ENCODE measurements at places on chromosomes 16 and 17. TPM values are rescaled to one million over a fixed set of nuclear protein-coding genes. Genes with fewer than 3 reads are reported as not detected.

Gene TEKT5
- not detected for polyA plus RNA-seq

Gene RND2
- polyA plus RNA-seq, result 0.13 TPM

Gene METTL2A
- polyA plus RNA-seq, result 8.9 TPM

Gene PMFBP1
- not detected for polyA plus RNA-seq

Gene ABCC11
- 0.07 TPM for polyA plus RNA-seq

Gene CX3CL1
- not detected for polyA plus RNA-seq

Gene KCNH4
- not detected for polyA plus RNA-seq

All from CD4-positive, alpha-beta memory T cell (primary cell).